ENCODE measurements at places on chromosomes 3 and 15. TPM values are rescaled to one million over a fixed set of nuclear protein-coding genes. Genes with fewer than 3 reads are reported as not detected.
A peak's percentile ranks its signal among the peaks of the same experiment; 100 is the strongest.

GRCh38 chr3:86995537-86995936 is 4.6 kb upstream of the VGLL3 start:
- DNase-seq: peak; percentile 57

GRCh38 chr15:49692514-49693090 is 71.8 kb downstream of the DTWD1 start:
- no peak for DNase-seq

DNA sequence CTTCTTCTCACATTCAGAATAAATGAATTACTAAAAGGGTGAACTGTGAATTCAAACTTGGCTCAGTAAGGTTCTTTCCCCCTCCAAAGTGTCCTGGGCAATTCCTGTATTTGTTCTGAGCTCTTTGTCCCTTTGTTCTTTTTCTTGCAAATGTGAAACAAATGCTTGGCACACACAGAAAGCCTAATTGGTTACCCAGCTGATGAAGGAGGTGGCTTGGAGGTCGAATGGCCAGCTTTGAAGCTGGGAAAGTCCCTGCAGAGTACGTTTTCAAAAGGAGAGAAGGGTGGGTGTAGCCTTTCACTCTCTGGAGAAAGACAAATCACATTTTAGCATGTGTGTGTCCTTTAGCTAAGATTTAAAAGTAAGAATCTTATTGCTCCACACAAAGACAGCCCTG is 154.4 kb downstream of the PEX5L start:
- DNase-seq: no peak

DNA sequence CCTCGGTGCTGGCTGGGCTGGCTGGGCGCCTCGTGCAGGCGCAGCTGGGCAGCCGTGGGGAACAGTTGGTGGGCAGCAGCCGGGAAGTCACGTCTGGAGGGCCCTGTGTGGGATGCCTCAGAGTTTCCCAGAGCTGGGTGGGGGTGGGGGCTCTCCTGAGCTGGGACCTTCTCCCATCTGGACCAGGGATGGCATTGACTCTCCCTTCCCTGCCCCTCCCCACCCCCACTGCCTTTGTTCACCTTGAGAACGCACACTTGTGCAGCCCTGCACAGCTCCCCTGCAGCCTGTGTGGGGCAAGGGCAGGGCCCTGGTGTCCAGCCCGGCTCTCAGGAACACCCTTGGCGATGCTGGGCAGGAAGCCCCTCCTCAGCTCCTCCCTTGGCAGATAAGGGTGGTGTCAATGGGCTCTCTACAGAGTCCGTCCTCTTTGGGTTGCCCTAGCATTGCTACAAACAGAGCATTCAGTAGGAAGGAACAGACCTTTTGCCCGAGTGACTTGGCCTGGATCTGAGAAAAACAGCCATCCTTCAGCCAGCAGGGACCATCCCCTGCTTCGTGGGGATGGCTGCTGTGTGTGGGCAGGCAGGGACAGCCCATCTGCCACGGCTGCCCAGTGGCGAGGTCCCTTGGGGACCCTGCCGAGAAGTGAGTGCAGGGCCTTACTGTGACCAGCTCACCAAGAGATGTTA is 25.5 kb upstream of the KLF13 start:
- DNase-seq: peak; percentile 54

DNA sequence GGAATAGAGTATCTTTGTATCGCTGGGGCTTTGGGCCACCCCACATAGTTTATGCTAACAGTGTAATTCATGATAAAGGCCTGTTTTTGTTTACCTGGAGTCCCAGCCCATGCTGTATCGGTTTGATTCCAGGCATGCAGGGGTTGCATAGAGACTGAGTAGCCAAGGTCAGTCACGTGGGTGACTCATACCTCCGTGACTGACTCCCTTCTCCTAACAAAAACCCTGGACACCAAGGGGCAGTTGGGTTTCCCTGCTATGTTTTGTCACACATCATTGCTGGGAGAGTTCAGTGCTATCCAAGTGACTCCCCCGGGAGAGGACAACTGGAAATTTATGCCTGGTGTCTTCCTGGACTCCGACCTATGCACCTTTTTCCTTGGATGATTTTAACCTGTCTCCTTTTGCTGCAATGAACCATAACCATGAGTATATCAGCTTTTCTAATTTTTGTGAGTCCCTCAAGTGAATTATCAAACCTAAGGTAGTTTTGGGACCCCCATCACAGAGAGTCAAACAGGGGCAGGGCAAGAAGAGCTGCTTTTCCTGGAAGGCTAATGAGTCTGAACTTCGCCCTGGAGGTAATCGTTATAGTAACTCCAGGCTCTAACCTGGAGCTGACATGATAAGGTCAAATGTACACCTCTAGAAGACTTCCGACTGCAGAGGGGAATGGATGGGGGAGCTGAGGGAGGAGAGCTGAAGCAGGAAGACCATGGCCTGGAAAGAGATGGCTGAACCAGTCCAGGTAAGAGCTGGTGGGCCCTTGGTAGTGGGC is 57.0 kb downstream of the SRGAP3 start:
- DNase-seq: peak; percentile 24

GRCh38 chr3:133211449-133211848 is 173.3 kb downstream of the TMEM108 start:
- DNase-seq: no peak

DNA sequence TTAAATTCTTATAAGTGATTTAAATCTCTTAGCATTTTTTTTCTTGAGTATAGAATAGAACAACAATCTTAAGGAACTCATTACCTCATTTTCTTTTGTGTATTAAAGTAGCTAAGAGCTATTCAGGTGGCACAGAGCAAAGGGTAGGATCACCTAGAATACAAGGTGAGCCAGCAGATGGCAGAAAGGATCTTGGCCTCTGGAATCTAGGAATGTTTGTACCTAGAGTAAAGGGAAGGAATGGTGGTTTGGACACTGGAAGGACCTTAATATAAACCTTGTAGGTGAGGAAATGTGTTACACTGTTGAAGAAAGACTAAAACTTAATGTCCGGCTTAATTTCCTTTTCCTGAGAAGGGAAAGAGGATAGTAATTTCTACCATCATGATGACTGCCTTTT is 89.0 kb downstream of the GHSR start:
- DNase-seq: no peak

DNA sequence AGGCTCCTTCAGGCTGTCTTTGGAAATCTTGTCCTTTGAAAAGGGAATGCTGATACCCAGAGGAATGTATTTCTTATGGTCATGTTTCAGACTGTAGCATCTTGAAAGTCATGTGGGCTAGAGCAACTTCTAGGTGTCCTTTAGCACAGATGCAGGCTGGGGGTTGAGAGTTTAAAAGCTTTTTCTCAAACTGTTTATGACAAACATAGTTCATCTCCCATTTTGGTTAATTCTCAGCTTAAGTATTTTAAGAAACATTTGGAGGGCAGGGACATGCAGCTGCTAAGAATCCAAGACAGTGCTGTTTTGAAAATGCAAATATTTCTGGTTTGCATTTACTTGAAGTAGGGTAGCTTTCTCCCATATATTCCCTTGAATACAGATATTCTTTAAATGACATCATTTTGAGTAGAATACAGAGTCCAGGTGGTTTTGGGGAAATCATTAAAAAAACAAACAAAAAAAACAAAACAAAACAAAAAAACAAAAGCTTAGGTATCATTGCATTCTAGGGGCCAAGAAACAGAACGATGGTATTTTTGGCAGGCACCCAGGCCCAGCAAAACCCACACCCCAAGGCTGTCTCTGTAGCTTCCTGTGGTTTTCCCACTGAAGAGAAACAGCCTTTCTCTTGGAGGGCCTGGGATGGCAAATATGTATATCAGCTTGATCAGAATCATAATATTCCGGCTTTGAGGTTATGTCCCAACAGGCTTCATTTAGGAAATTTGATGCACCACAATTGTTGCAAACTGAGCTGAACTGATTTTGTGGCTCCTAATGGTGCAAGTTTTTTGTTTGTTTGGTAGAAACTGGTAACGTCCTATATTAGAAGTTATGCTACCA is 120.0 kb downstream of the ATG7 start:
- DNase-seq: no peak

The SEMA6D gene
- 2.8 TPM for polyA plus RNA-seq

DNA sequence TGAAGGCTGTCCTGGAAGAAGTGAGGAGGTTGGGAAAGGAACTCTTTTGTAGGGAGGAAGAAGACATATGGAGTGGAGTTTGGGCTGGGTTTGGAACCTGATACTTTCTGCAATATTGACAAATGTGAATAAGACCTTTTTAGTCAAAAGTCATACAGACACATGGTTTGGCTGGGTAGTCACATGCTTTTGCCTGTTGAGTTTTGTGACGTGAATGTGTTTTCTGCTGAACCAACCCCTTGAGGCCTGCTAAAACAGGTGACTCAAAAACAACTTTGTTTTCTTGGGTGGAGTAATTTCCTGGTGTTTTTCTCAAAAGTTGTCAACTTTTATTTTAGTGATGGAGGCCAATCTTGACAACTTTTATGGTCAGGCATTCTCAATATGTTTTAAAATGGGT is 39.4 kb upstream of the CCR4 start:
- no peak for DNase-seq

The H1-8 gene
- not detected for polyA plus RNA-seq

- no peak for DNase-seq
Measured at GRCh38 chr3:143037867-143038266, 36.5 kb downstream of the U2SURP start.

The COL8A1 gene
- polyA plus RNA-seq: 0.23 TPM

The CLRN1 gene
- polyA plus RNA-seq: not detected

The LRRC2 gene
- polyA plus RNA-seq: 2.4 TPM

DNA sequence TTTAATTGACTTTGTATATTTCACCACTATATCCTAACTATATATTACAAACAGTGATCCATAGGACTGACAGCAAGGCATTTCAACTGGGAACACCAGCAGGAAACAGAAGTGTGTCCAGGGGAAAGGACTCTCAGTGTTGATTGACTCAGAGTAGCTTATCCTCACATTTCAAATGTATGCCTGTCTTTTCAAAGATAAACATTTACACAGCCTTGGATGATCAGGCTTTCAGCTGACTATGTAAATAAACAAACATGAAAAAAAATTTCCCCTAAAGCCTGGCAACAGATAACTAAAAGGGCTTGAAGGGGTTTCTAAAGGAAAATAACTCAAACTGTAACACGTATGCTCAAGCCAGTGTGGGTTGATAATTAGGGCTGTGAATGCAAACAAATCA is 321.8 kb downstream of the TBC1D5 start:
- no peak for DNase-seq

The DGKG gene
- polyA plus RNA-seq: 0.69 TPM

The MEGF11 gene
- polyA plus RNA-seq: 0.04 TPM

DNA sequence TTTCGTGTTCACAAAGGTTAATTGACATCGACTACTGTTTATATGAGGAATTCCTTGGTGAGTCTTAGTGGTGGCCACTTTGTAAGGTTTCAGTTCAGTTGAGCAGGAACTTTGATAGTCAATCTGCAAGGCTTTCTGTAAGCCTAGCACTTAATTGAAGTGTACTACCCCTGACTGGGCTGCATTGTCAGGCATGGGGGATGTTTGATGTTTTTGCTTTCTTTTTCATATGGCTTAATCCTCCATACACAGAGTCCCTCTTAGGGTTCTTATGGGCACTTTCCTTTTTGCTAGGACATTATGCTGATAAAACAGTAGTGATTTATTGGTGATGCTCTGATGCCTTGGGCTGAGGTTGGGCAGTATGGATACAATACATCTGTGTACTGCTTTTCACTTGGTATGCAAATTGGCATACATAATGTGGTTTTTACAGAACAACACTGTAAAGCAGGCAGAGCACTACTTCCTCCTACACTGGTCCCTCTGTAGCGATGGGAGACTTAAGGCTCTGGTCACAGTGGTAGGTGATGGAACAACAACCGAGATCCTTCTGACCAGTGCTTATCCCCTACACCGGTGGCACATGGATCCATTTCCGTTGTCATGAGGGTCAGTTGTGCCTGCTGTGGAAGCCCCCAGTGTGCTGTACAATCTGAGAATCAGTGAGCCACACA is 261.0 kb downstream of the MFSD1 start:
- no peak for DNase-seq

GRCh38 chr3:46778101-46778500 is 60.4 kb upstream of the PRSS50 start:
- no peak for DNase-seq

DNA sequence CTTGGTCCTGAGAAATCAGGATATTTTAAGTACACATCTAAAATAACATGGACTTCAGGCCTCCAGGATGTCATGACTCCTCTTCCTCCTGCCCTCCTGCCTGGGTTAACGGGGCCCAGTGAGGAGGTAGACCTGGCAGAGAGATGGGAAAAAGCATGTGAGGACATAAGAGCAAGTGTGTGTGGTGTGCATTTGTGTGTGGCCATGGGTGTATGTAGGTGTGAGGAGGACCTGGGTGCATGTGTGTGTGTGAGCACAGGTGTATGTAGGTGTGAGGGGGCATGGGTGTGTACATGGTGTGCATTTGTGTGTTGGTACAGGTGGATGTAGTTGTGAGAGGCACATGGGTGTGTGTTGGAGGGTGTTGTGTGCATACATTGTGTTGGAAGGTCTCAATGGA is 105.4 kb downstream of the EPHB1 start:
- DNase-seq: no peak

GRCh38 chr15:42727750-42728381 is 9.1 kb downstream of the CDAN1 start:
- no peak for DNase-seq

- no peak for DNase-seq
Measured at GRCh38 chr3:48318713-48319468, 14.6 kb downstream of the SPINK8 start.

DNA sequence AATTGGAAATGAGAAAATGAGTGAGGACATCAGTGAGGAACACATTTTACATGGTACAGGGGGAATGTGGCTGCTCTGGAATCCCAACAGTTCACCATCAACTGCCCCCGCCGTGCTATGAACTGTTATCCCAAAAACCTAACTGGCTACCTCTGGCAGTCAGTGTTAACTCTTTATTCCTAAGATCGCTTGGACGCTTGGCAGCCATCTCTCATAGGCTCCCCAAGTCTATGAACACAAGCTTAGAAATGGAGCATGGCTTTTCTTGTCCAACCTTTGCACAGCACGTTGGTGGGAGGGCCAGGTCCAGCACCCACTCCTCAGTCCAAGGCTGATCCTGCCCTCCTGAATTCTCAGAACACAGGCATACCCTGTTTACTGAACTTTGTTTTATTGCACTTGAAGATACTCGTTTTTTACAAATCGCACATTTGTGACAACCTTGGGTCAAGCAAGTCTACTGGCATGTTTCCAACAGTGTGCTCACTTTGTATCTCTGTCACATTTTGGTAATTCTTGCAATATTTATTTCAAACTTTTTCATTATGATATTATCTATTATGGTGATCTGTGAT is 53.6 kb downstream of the SENP2 start:
- DNase-seq: no peak

The SLCO2A1 gene
- polyA plus RNA-seq: 3.2 TPM
